EH (cell line): ENCODE measurements at places on chromosomes 4 and X.

DNA sequence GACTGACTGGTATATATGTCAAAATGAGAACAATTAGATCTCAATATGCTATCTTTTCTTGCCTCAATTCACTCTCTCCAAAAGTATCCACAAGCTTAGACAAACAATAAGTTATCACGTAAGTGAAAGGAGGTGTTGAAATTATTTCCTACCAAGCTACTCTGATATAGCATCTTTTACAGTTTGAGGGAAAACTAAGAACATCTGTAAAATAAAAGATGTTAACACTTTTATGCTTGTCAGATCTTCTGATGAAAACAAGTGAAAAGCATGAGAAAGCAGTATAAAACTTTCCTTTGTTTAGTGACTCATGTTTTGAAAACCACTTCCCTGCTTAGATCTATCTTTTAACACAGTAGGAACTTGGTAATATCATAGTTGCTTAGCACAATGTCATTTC is 8.4 kb upstream of the MAB21L2 start:
- peak; percentile 59 for DNase-seq

DNA sequence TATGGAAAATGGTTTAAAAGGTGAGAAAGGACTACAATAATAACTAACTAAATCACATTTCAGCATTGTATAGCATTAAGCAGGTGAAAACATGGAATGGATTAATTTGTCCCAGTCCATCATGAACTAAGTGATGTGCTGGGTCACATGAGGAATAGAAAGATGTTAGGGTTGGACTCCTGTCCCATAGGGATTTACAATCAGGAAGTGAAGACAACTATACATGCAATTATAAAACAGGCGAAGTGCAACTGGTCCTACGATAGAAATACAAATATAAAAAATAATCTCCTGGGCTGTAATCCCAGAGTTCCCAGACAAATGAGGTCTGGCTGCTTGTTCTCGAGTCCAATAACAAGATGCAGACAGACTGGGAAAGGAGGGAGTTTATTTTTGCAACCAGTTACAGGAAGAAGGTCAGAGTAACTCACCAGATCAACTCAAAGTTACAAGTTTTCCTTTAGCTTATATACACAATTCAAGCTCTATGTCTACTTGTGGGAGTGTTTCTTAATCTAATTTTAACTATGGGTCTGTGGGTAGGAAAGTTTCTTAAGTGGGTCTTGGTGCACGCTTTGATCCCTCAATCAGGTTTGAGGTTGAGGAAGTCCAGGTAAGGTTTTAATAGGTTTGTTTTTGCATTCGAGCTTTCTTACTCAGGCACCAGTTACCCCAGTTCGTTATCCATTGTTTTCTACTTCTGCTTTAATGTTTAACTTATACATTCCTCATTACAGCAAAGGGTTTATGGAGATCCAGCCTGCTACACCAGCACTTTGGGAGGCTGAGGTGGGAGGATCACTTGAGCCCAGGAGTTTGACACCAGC is 50.1 kb downstream of the IGFBP7 start:
- no peak for DNase-seq

- peak; percentile 53 for DNase-seq
Observed at GRCh38 chr4:134906404-134907023, 704.9 kb upstream of the PABPC4L start.

- no peak for DNase-seq
Observed at GRCh38 chr4:136831553-136831952, 700.7 kb downstream of the PCDH18 start.

- no peak for DNase-seq
Observed at GRCh38 chrX:68868316-68868715, 39.5 kb downstream of the EFNB1 start.

DNA sequence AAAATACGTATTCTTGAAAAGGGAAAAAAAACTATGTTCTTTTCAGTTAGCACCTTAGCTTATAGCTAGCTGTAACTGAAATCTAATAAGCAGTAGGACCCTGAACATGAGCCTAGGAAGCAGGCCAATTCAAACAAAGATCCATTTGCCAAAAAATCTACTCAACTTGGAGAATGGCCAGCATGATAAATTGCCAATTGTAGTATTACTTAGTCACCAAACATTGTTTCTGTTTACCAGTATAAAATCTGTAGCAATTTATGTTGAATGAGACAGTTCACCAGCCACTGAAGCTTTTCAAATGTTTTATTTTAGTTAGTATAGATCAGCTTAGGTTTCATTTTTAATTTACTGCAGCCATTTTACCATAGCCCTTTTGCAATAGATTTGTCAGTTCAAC is 323.6 kb upstream of the DIPK2B start:
- peak; percentile 54 for DNase-seq
